ENCODE measurements at places on chromosomes 7 and 10.

DNA sequence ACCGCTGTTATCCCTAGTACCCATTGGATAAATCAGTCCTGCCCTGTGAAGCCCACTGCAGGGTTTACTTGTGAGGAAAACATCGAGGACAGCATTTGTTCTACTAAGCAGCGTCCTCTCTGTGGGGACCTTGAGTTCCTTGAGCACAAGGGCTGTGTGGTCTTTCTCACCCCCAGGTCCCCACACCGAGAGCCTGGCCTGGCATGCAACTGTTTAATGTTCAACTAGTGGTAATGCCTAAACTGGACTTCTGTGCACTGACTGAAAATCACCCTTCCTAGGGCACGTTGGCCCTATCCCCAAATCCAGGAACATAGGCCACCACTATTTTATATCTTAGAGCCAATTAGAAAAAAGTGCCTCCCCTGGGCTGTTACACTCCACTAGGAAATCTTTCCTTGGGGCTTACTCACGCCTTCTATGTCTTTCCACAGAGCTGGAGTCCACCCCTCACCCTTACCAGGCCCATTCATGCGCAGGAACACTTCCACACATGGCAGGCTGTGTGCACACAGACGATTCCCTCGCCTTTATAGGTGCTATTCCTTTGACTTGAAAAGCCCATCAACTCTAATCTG, 1.7 kb upstream of the TMEM213 start:
- no peak for DNase-seq

DNA sequence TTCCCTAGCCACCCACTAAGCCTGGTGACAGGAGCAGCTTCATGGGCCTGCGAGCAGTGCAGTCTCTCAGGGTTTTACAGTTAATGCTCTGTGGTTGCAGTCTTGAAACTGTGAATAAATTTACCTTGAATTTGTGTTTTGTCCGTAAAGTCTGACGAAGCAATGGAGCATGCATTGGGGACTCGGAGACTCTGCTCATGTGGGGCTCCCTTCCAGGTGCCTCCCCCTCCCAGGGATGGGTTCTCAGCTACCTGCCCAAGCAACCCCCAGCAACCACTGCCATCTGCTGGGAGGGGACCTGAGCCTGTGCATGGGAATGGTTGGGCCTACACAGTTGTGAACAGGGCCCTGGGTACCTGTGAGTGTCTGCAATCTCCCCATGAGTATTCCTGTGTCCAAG, 36.3 kb upstream of the IKZF1 start:
- no peak for DNase-seq

DNA sequence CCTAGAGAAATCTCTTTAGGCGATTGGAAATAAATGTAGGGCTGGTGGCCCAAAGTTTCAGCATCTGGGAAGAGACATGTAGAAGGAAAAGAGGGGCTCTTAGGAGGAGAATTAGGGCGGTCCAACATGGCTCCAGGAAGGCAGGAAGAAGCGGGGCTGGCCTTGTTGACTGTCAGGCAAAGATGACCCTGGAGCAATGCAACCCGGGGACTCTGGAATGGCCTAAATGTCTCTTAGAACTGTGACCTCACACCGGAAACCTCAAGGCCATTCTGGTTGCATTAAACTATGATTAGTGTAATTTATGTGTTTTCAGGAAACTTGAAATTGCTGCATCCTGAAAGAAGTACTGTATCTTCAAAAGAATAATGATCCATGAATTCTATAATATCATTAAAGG, 66.8 kb downstream of the NRP1 start:
- DNase-seq = no peak

DNA sequence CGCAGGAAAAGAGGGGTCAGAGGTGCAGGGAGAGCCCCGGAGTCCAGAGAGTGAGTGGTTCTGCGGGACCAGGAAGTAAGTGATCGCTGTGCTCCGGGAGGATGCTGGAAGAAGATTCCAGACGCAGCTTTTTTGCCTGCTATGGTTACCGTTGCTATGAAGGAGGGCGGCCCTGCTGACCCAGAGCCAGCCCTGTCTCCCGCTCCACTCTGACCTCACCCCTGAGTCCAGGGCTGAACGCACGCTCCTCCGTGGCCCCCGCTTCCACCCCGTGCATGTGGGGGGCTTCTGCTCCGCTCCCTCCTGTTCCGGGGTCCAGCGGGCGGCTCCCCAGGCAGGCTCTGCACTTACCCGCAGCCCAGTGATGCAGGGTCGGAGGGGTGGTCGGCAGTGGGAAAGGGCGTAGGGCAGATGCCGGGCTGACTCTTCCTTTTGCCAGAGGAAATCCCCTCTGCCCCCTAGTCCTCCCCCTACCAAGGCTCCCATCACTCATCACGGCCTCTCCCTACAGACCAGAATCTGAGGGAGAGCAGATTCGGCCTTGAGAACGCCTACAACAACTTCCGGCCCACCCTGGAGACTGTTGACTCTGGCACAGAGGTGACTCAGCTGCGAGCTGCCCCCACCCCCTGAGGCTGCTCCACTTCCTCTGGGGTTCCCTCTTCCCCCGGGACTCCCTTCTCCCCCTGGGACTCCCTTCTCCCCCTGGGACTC, 2.7 kb upstream of the MUC17 start:
- peak; percentile 89 for DNase-seq

DNA sequence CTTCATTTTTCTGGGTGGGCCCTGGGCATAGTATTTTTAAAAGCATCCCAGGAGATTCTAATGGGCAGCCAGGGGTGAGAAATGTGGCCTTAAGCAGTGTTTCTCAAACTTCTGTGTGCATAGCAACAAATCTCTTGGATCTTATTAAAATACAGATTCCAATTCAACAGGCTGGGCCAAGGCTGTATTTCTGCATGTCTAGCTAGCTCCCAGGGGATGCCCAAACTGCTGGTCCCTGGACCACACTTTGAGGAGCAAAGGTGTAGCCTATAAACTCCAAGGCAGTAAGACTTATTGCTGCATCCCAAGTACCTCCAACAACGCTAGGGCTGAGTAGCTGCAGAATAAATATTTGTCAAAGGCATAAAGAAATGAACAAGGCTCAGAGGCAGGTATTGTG, 292.9 kb upstream of the ZMIZ1 start:
- DNase-seq = no peak

DNA sequence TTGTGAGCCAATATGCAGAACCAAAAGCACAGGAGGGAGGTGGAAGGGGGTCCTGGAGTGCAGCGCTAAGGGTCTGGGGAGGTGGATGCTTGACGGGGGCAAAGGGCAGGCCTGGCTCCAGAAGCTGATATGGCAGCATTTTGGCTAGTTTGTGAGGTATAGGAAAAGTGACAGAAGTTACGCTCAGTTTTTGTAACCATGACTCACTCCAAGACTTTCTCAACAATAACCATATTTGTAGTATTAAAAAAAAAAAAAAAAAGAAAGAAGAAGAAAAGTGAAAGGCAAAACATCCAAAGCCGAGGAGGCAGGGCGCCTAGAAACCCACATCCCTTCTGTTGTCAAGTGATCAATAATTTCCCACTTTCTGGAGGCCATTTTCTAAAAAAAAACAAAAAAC, 92.3 kb downstream of the RNF216 start:
- DNase-seq = peak; percentile 67

GRCh38 chr10:12849319-12850181, 152.0 kb downstream of the CCDC3 start:
- no peak for DNase-seq

GRCh38 chr7:2255145-2256139, 13.4 kb downstream of the NUDT1 start:
- DNase-seq = peak; percentile 87

DNA sequence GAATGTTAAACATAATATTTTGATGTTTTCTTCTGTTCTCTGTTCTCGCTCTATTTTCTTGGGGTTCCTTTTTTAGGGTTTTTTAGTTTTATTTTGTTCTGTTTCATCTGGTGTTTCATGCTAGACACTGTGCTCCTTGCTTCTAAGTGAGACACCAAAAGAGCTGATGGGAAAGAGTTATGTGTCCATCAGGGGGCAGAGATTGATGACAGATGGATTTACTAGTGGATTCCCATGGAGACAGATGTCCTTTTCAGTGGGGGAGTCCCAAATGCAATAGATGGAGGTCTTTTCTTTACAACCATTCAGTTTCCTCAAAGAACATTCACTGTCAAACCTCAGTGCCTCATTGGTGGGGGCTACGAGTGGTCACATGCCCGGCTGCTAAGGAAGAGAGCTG, 34.9 kb downstream of the PRTFDC1 start:
- no peak for DNase-seq

GRCh38 chr7:34761206-34761605, 103.2 kb downstream of the NPSR1 start:
- DNase-seq = no peak

GRCh38 chr10:28533571-28534304, 820 bp downstream of the WAC start:
- peak; percentile 69 for DNase-seq

DNA sequence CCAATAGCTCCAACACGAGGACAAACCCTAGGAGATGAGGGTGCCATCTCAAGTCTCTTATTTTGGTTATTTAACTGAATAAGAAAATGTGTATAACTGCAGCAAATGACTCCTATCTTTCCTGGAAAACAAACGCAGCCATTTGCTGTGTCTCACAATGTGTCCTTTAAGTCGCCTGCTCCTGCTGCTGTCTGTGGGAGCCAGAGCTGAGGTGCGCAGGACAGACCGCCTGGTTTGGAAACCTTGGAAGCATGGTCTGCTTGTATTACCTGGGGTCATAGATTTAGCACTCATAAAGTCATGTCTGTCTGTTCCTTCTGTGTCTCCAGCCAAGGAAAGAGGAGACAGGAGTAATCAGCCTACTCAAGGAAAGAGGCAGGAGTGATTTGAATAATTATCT, 760.2 kb downstream of the GRID1 start:
- no peak for DNase-seq

DNA sequence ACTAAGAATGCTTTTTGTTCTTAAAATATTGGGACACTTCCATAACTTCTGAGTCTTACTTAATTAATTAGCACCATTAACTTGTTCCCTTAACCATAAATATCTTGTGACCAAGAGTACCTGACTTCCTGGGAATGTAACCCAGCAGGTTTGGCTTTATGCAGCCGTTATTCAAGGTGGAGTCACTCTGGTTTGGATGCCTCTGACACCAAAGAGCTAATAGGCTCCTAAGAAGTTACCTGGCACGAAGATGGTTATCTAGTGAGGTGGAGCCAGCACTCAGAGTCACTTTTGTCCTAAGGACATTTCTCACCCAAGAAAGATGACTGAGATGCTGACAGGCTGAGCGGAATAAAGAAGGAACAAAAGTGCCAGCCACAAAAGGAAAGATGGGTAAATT, 172.3 kb downstream of the C1GALT1 start:
- DNase-seq = no peak

GRCh38 chr10:88131511-88132139, 268.2 kb downstream of the PTEN start:
- DNase-seq = no peak

GRCh38 chr10:115422624-115423023, 329.5 kb downstream of the ATRNL1 start:
- DNase-seq = no peak
